ENCODE measurements at places on chromosomes 2 and 18.

- DNase-seq: no peak
Observed at GRCh38 chr2:96108541-96109360, 7.6 kb downstream of the ADRA2B start.

GRCh38 chr2:28477087-28477486 lies 18.8 kb upstream of the PLB1 start:
- no peak for DNase-seq

- no peak for DNase-seq
Observed at GRCh38 chr2:3285901-3286645, 91.5 kb downstream of the EIPR1 start.

GRCh38 chr2:133760376-133760775 lies 192.1 kb upstream of the NCKAP5 start:
- no peak for DNase-seq

DNA sequence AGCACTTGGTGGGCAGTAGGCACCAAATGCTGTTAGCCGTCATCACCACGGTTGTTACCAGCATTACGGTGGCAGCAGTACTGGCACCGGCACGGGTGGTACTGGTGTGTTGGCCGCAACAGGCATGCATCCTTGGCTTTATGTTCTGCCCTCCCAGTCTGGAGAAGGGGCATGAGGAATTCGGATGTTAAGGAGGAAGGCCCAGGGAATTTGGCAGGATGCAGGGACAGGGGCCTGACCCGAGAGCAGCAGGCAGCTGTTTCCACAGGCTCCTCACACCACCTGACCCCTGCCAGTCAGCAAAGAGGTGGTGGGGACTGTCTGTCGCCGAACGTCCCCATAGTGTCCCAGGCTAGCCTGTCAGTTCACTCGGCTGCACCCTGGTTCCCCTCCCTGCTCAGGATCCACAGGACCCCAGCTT lies 79.0 kb downstream of the EDAR start:
- no peak for DNase-seq

DNA sequence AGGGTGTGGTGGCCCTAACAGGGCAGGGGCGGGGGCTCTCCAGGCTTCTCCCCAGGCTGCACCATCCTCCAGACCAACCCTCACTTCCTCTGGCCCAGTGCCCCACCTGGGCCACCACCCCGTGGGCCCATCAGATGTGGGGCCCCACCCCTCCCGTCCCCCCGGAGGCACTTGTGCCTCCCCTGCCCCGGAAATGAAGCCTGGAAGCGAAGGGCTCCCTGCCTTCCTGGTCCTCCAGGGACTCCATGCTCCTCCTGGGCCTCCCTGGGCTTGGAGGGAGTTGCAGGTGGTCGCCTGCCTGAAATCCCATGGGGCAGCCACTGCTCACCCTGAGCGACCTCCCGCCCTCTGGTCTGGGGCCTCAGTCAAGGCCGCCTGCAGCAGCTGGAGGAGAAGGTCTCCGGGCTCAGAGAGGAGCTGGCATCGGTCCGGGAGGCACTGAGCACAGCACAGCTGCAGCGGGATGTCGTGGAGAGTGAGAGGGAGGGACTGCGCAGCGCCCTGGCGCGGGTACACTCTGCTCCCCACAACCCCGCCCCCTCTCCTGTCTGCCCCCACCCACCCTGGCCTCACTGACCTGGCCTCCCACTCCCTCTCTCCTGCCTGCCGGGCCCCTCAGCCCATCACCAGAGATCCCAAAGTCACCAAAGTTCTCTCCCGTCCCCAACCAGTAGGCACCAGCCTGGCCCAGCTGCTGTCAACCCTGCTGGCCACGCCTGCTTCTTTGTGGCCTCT lies 28.0 kb downstream of the CROCC2 start:
- DNase-seq: no peak
